ENCODE measurements at places on chromosomes 13 and 19. TPM values are rescaled to one million over a fixed set of nuclear protein-coding genes. Genes with fewer than 3 reads are reported as not detected.

The PSG11 gene
- total RNA-seq = not detected

GRCh38 chr13:107992542-107992941 lies 222.8 kb downstream of the LIG4 start:
- H3K27ac ChIP-seq = no peak overlapping the region
- no peak for DNase-seq
- H3K27me3 ChIP-seq = no peaks in the 10 kb centered on the region
- peaks cover 10% of the 10 kb centered on the region for H3K4me1 ChIP-seq
- H3K36me3 ChIP-seq = no peaks in the 10 kb centered on the region
- no peak overlapping the region for H3K4me3 ChIP-seq

GRCh38 chr13:74047931-74048600 lies 86.1 kb downstream of the KLF12 start:
- peaks cover 8% of the 10 kb centered on the region for H3K4me1 ChIP-seq
- no peaks in the 10 kb centered on the region for H3K27me3 ChIP-seq
- peaks cover 3% of the 10 kb centered on the region for H3K36me3 ChIP-seq
- no peak overlapping the region for H3K4me3 ChIP-seq
- H3K27ac ChIP-seq = peak overlapping the region; percentile 59
- DNase-seq = no peak

DNA sequence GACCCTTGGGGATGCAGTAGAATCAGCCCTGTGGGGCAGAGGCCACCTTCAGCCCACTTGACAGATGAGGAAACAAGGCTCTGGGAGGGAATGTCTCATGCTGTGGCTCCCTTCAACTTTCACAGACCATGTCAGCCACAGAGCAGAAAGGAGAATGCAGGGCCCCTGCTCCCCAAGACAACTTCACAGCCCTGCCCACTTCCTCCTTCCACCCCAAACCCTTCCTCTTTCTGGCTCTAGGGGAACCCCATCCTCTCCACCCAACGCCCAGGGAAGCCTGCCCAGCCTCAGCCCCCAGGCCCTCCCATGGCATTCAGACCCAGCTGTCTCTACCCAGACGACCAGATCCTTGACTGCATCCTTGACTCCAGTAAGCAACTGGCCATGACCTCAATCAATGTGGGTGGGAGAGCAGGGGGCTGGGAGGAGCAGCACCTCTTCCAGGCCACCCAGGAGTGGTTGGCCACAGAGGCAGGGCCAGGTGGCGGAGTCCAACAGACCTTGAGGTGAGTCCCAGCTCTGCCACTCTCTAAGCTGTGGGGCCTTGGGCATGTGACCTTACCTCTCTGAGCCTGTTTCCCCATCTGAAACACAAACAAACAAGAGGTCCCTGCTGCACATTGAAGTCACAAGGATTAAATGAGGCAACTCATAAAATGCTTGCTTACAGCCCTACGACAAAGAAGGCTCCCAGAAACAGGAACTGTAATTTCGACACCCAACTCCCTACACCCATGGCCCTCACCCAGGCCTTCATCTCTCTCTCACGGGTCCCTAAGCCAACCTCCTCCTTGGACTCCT lies 15.8 kb downstream of the DEDD2 start:
- no peak overlapping the region for H3K4me3 ChIP-seq
- no peaks in the 10 kb centered on the region for H3K27me3 ChIP-seq
- H3K4me1 ChIP-seq = no peaks in the 10 kb centered on the region
- H3K27ac ChIP-seq = no peak overlapping the region
- DNase-seq = no peak
- peaks cover 31% of the 10 kb centered on the region for H3K36me3 ChIP-seq

GRCh38 chr13:76969488-76970365 lies 21.4 kb downstream of the ACOD1 start:
- no peaks in the 10 kb centered on the region for H3K36me3 ChIP-seq
- H3K4me1 ChIP-seq = peaks cover 20% of the 10 kb centered on the region
- no peak overlapping the region for H3K4me3 ChIP-seq
- H3K27ac ChIP-seq = no peak overlapping the region

DNA sequence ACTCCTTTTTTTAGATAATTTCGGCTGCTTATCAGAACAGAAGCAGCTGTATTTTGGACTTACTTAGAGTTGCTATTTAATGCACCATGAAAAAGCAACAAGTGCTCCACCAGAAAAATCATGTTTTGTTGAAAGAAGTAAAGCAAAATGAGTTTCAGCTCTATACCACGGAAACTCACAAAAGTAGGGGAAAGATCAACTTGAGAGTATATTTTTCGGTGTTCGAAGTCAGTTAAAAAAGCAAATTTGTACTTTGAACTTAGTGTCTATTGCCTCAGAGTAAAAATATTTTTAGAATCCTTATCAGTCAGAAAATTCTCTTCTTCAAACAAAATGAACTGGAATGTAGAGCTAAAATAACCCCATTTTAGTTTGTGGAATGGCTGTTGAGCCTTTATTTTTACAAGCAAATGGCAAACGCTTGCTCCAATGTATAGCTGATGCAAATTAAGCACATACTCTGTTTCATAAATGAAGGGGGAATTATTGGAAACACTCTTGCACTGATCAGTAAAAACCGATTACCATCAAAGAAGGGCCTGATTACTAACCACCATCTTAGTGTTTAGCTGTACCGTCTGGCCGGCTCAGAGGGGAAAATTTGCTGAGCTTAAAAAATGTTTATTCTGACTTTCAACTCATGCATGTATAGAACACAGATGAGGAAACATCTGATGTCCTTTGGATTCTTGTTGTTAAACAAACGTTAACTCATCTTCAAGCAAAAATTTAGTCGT lies 540.7 kb downstream of the GPC6 start:
- H3K27me3 ChIP-seq = no peaks in the 10 kb centered on the region
- peaks cover 10% of the 10 kb centered on the region for H3K36me3 ChIP-seq
- H3K4me1 ChIP-seq = peaks cover 34% of the 10 kb centered on the region
- no peak overlapping the region for H3K27ac ChIP-seq
- H3K4me3 ChIP-seq = no peak overlapping the region

DNA sequence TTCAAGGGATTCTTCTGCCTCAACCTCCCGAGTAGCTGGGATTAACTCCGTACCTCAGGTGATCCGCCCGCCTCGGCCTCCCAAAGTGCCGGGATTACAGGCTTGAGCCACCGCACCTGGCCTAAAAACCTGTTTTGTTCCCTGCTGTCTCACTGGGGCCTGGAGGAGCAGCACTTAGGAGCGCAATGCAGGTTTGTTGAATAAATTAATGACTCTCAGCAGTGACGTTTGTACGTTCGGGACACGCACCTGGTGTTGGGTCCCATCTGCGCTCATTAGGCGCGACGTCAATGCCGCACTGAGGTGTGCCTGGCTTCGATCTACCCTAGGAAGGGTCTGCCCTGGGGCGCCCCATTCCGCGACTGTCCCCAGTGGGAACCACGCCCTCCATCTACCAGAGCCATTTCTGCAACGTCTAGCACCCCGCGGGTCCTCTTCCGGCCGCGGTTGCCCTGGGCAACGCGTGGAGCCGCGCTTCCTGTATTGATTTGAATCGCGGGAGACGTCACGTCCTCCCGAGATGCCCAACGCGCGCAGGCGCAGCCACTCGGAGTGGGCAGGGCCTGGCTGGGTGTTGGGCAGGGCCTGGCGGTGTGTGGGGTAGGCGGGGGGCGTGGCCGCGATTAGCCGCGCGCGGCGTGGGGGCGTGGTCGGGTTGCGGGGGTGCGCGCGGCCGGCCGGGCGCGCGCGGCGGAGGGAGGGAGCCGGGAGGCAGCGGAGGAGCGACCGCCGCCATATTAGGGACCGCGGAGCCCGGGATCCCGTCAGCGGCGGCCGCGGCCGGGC lies at the start of gene FZR1:
Gene FZR1, plus strand, starts transcription at position 714 of the 786 bp plus-strand sequence. CDS start 16,679 bp downstream, outside the sequence.
- peak within 1 kb of the TSS; percentile 90 for H3K4me3 ChIP-seq
- no peaks in the 10 kb centered on the region for H3K27me3 ChIP-seq
- H3K27ac ChIP-seq = peak within 1 kb of the TSS; percentile 98
- peak; percentile 99 for DNase-seq

The ZNF254 gene
- 42.3 TPM for total RNA-seq

The STARD13 gene
- total RNA-seq = 11.7 TPM

DNA sequence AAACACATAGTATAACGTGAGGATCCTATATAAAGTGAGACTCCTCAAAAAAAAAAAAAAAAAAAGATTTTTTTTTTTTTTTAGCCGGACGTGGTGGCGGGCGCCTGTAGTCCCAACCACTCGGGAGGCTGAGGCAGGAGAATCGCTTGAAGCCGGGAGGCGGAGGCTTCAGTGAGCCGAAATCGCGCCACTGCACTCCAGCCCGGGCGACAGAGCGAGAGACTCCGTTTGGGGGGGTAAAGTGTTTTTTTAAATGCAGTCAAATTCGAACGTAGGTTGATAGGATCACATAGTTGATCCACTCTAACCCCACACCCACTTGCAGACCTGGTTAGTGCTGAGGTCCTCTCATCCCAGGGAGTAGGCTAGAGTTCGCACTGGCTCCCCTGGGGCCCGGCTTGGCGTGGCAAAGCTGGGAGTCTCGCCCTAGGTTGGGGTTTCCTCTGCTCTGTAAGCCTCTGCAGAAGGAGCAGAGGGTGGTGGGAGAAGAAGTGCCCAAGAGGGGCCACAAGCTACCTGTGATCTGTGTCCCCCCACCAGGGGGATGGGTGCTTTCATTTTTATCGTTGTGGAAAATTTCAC lies 6.5 kb downstream of the RNF225 start:
- H3K27me3 ChIP-seq = peaks cover 12% of the 10 kb centered on the region
- H3K4me3 ChIP-seq = peak overlapping the region; percentile 87
- H3K36me3 ChIP-seq = no peaks in the 10 kb centered on the region
- H3K27ac ChIP-seq = peak overlapping the region; percentile 20

GRCh38 chr13:78306519-78307206 lies 296.7 kb downstream of the POU4F1 start:
- H3K36me3 ChIP-seq = no peaks in the 10 kb centered on the region
- no peak overlapping the region for H3K4me3 ChIP-seq
- no peak for DNase-seq

The CEACAM7 gene
- not detected for total RNA-seq

DNA sequence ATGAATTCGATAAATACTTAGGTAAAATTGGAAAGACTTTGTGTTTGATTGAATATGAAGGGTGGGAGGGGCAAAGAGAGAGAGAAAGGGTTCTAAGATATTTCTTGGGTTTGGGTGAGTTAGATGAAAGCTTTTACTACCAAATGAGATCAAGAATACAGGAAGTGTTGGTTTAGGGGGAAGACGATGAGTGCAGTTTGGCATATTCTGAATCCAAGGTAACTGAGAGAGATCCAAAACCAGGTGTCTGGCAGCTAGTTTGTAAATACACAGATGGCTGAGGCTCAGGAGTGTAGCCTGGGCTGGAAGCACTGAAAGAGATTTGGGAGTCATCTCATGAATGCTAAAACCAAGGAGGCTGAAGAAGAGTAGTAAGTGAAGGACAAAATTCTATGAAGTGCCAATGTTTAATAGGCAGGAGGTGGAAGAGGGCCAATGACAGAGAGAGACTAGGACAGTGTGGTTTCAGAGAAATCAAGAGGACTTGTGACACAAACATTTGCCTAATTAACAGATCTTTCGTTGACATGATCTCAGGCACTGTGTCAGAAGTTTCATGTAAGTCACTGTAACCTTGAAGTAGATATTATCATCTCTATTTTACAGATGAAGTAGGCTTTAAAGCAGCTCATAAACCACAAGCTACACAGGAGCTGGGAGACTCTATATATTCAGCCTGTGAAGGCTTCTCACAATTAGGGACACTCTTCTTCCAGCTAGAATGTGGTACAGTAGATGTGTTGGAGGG lies 70.2 kb upstream of the ZDHHC20 start:
- H3K4me1 ChIP-seq = peaks cover 23% of the 10 kb centered on the region
- no peak overlapping the region for H3K27ac ChIP-seq
- H3K36me3 ChIP-seq = peaks cover 8% of the 10 kb centered on the region
- no peak for DNase-seq
- H3K4me3 ChIP-seq = no peak overlapping the region
- no peaks in the 10 kb centered on the region for H3K27me3 ChIP-seq

- no peak overlapping the region for H3K4me3 ChIP-seq
- H3K27me3 ChIP-seq = no peaks in the 10 kb centered on the region
- H3K36me3 ChIP-seq = peaks cover 4% of the 10 kb centered on the region
- H3K27ac ChIP-seq = no peak overlapping the region
- DNase-seq = no peak
- peaks cover 1% of the 10 kb centered on the region for H3K4me1 ChIP-seq
These were observed 129.5 kb downstream of the CYSLTR2 start for GRCh38 chr13:48783181-48783630.

- no peak for DNase-seq
- no peaks in the 10 kb centered on the region for H3K4me1 ChIP-seq
- H3K4me3 ChIP-seq = no peak overlapping the region
- H3K27me3 ChIP-seq = no peaks in the 10 kb centered on the region
- H3K27ac ChIP-seq = no peak overlapping the region
These were observed 3.5 kb downstream of the CEACAM4 start for GRCh38 chr19:41623360-41623759.

DNA sequence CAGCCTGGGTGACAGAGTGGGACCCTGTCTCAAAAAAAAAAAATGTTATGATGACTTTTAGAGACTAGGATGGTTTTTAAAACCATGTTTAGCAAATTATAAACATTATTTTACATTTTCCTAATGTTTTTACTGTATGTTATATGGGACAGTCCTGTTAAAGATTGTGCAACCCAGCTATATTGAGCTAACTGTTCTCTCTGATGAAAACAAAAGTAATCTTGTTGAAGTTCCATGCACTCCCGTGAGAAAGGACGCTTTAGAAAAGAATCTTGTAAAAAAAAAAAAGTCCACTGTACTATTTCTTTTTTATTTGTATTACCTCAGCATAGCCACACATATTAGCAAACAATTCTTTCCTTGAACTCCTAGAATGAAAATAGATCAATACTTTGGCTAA lies 451.2 kb downstream of the DCT start:
- H3K36me3 ChIP-seq = peaks cover 3% of the 10 kb centered on the region
- no peak for DNase-seq
- no peak overlapping the region for H3K4me3 ChIP-seq
- H3K27ac ChIP-seq = no peak overlapping the region

The SEMA6B gene
- 26.6 TPM for total RNA-seq

- H3K4me1 ChIP-seq = no peaks in the 10 kb centered on the region
- no peaks in the 10 kb centered on the region for H3K27me3 ChIP-seq
- no peak overlapping the region for H3K27ac ChIP-seq
- DNase-seq = no peak
These were observed 1445.9 kb downstream of the PCDH9 start for GRCh38 chr13:65784088-65784816.

GRCh38 chr19:2167896-2168618 lies 4.3 kb downstream of the DOT1L start:
- no peaks in the 10 kb centered on the region for H3K27me3 ChIP-seq

- H3K27ac ChIP-seq = no peak overlapping the region
- H3K4me1 ChIP-seq = peaks cover 16% of the 10 kb centered on the region
- DNase-seq = no peak
These were observed 9.9 kb downstream of the SOX21 start for GRCh38 chr13:94702181-94703041.

DNA sequence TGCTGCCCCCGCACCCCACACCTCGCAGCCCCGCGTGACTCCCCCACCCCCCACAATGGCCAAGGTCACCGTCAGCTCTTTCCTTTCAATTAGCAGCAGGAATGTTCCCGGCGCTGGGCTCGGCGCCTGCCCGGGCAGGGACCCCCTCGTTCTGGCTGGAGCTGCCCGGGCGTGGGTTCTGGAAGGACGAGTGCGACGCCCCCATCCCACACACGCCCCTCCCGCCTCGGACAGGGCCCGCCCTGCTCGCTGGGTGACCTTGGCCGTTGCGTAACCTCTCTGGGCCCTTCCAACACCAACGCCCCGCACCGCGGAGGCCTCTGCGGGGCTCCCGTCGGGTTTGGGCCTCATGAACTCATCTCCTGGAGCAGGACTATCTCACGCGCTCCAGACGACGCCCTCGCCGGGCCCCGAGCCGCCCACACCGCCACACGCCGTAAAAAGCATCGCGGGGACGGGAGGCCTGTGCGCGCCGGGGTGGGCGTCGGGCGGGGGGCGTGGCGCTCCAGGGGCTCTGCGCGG lies 10.3 kb downstream of the PALM start:
- H3K4me3 ChIP-seq = no peak overlapping the region
- no peaks in the 10 kb centered on the region for H3K27me3 ChIP-seq
- H3K4me1 ChIP-seq = peaks cover 2% of the 10 kb centered on the region
- no peak overlapping the region for H3K27ac ChIP-seq
- no peak for DNase-seq
- peaks cover 4% of the 10 kb centered on the region for H3K36me3 ChIP-seq

Data from progenitor cell of endocrine pancreas (in vitro differentiated cells).